ENCODE measurements at places on chromosomes 11 and 22.

- DNase-seq: no peak
Observed at GRCh38 chr11:11779975-11780374, 61.8 kb upstream of the USP47 start.

- DNase-seq: no peak
Observed at GRCh38 chr11:117999354-117999993, 13.3 kb downstream of the IL10RA start.

DNA sequence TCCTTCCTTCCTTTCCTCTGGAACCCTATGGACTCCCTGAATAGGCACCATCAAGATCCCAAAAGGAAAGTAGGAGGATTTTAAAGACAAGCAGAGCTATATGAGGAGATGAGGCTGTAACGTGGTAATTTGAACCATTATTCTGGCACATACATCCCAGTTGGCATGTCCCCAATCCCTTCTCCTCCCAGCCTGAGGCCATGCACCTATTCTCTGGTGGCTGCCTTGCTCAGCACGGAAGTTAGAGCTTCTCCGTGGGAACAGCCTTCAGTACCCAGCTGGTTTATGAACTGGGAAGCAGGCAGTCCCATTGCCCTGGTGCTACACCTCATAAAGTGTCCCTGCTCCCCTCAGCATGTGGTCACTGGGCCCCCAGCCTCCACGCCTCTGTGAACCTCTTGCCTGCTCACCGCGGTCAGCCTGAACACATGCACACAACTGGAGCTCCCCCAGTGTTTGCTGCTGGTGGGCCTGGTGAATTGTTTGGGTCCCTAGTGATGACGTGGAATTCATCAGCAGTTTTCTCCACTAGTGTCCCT lies 139.9 kb upstream of the PLET1 start:
- DNase-seq: no peak

DNA sequence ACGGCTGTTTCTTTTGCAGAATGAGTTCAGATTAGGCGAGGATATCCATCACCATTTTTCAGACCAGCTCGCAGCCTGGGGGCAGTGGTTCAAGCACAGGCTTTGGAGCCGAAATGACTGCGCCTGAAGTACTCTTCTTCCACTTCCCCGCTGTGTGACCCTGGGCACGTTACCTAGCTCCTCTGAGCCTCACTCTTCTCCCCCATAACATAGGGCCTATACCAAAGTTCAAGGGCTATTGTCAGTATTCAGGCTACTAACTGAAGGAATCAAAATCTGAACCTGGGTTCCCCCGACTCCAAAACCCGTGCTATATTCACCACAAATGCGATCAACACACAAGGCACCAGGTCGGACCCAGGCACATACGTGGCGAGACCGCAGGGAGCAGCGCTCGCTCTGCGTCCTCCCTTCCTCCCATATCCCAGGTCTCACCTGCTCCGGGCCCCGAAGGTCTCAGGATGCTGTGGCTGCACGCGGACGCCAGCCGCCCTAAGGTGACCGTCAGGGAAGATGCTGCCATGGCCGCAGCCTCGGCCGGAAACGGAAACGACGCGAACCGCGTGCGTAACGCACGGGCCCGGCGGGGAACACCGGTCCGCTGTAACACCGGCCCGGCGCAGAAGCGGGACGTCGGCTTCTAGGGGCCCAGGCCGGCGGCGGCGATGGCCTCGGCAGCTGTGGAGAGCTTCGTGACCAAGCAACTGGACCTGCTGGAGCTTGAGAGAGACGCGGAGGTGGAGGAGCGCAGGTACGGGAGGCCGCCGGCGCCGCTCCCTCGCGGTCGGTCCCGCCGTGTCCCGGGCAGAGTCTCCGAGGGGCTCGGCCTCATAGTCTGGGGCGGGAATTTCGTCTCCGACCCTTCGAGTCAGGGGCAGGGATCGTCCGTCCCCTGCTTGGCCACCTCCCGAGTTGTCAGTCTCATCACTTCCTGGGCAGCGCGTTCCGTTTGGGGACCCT lies at the start of the genes IGHMBP2 and MRPL21:
TSS of gene IGHMBP2 (plus strand) at position 604 of the 960 bp plus-strand sequence. CDS start at position 666, 62 bp downstream.
TSS of gene MRPL21 (minus strand) at position 545 of the 960 bp plus-strand sequence. CDS start at position 523, 22 bp downstream.
- DNase-seq: peak; percentile 78

DNA sequence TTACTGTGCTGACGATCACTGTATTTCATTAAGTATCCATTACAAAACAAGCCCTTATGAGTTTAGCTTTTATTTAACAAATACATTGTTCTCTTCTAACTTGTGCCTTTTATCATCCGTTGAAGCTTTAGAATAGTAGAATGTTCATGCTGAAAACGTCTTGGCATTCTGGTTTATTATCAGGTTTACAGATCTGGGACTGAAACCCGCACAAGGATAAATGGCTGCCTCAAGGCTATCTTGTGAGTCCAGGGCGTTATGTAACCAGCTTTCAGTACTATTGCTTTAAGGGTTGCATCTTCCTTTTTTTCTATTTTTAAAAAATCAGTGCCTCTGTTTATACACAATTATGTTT lies 66.6 kb upstream of the PRODH start:
- DNase-seq: no peak

DNA sequence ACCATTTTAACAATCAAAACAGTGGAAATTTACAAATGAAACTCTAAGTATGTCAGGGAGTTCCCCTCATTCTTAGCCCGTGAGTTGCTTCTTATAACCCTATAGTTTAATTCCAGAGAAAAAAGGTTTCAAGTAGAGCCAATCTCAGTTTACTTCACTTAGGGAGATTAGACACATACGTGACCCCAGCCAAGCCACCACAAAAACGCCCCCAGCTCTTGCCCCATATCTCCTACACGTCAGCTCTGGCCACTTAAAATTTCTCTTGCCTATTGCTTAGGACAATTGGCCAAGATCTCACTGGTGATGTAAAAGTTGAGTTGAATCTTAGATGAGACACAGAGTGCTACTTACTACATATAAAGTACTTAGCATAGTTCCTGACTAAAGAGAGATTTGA lies 166.4 kb downstream of the ETS1 start:
- no peak for DNase-seq

DNA sequence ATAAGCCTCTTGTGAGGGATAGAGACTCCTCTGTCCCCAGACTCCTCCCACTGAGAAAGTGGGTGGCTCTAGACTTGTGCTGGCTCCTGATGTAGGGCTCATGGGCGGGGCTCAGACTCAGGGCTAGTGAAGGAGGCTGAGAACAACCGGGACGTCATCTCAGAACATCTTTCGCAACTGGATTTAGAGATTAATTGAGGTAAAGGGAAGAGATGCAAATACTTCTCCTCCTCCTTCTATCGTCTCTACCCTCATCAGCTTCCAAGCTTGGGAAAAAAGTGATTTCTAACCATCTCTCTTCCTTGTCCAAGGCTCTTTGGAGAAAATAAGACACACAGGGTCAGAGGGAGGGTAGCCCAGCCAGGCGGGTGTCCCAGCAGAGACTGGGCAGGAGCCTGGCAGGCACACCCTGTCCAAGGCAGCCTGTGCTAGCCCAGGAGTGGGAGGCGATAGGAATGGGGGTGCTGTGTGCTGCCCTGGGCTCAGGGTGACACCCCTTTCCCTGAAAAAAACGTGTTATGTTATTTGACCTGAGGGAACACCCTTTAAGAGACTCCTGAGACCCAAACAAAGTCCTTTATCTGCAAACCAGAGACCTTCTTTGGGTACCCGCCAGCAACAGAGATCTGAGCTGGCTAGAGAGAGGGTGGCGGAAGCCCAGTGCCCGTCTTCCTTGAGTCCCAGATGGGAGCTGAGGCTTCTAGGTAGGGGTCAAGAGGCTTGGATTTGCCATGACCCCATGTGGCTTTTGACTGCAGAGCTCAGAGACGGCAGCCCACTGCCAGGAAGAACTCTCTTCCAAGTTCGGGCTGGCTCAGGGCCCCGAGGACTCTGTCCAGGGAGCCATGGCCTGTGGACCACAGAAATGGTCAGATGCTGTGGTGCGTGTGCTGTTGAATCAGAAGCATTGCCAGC lies 160.9 kb downstream of the ADAMTS15 start:
- DNase-seq: no peak

DNA sequence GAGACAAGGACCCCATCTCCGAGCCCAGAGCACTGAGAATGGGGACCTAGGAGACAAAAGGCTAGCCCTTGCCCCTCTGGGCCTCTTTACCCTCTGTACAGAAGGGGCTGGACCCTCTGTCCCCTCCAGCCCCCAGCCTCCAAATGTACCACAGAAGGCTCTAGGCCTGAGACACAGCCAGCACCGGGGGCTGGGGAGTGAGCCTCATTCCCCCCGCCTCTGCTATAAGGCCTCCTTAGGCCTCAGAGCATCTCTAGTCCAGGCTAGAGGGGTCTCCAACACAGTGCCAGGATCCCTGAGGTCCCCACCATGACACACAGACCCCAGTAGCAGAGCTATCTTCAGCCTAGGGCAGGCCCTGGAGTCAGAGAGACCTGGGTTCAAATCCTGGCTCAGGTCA lies 4.8 kb downstream of the SMTN start:
- no peak for DNase-seq

- DNase-seq: peak; percentile 85
Observed at GRCh38 chr11:57424792-57425564, 1.9 kb downstream of the SLC43A3 start.

GRCh38 chr11:69430566-69430965 lies 50.9 kb upstream of the LINC01488 start:
- DNase-seq: no peak

- DNase-seq: no peak
Observed at GRCh38 chr22:43811777-43812148, 342 bp downstream of the EFCAB6 start.

DNA sequence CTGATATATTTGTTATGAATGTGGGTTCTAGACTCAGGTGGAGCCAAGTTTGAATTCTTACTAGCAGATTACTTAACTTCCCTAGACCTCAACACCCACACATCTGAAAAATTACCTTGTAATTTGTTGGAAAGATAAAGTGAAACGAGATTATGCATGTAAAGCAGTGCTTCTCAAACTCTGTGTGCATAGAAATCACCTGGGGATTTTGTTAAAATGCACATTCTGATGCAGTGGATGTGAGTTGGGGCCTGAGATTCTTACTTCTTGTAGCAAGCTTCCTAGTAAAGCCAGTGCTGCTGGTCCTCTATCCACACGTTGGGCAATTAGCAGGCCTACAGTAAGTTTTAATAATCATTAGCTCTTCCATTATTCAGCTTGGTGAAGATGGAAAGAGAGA lies 15.1 kb upstream of the CEP295 start:
- no peak for DNase-seq

GRCh38 chr11:69005183-69005630 lies 7.8 kb downstream of the MRGPRF start:
- DNase-seq: no peak

- DNase-seq: no peak
Observed at GRCh38 chr11:129307162-129307561, 68.5 kb upstream of the BARX2 start.

DNA sequence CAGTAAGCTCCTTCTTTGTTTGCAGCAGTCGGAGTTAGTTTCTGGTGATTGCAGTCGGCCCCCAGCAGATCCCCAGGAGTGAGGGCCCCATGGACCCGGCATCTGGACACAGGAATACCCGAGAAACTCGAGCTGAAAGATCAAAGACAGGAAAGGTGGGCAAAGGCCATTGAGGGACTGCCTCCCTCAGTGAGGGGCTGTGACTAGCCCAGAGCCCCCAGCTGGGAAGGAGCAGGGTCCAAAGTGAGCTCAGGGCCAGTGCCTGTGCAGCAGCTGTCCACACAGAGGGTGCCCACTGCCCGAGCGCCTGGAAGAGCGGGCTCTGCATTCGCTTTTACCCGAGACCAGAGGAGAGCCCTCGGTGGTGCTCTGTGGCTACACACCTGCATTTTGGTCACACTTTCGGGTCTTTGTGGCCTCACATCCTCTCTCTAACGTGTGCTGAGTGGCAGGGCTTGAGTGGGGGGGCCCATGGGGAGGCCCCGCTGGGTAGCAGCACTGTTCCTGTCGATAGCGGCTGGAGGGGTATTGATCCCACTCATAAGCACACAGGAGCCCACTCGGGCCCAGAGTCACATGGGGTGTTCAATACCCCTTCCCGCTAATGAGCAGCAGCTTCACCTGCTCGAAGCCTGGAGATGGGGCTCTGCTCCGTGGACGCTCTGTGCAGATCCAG lies 532.9 kb downstream of the TBC1D22A start:
- DNase-seq: no peak

DNA sequence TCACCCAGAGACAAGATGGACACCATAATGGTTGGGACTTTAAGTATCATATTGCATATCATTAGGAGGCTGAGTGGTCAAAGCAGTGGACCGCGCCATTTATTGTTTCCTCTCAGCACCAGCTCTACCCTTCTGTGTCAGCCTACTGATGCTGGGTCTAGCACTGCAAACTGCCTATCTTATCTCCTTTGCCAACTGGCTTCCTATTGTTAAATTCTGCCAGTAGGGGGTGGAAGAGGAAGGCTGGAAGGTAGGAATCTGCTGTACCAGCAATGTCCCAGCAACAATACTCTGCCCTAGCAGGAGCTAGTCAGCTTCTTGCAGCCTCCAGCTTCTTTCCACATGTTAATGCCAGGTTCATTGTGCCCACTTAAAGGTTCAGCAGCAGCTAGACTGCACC lies 367.1 kb upstream of the PDGFD start:
- DNase-seq: no peak

DNA sequence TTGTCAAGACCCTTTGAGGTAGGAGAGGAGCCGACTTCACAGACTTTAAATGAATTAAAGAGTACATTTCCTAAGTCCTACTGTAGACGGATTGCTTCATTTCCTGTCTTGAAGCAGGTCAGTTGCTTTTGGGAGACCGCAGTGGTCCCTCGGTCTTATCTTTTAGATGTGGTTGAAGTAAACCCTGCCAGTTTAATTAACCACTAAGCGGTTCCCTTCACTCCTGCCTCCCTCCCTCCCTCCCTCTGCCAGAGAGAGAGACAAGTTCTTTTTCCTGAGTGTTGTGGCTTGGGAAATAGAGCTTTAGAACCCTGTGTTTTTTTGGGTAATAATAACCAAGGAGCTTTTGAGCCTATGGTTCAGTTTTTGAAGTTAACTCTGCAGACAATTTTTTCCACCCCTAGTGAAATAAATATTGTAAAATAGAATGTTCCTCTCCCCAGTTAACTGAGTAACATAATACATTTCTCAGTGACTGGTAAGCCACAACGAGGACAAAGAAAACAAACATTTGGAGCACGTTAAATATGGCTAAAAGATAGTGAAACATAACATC lies 147.5 kb downstream of the LDLRAD3 start:
- DNase-seq: no peak

DNA sequence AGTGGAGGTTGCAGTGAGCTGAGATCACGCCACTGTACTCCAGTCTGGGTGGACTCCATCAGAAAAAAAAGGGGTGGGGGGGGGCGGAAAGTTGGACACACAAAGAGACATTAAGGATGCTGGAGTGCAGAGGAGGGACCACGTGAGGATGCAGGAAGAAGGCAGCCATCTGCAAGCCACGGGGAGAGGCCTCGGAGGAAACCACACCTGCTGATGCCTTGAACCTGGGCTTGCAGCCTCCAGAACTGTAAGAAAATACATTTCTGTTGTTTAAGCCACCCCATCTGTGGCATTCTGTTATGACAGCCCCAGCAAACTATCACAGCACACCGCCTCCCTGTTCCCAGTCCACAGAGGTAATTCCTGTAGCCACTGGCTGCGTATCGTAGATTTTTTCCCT lies 9.2 kb upstream of the STIP1 start:
- no peak for DNase-seq

All from activated T-cell treated with anti-CD3 and anti-CD28 coated beads for 24 hours (primary cell).